ENCODE measurements at places on chromosomes 6 and 20.

DNA sequence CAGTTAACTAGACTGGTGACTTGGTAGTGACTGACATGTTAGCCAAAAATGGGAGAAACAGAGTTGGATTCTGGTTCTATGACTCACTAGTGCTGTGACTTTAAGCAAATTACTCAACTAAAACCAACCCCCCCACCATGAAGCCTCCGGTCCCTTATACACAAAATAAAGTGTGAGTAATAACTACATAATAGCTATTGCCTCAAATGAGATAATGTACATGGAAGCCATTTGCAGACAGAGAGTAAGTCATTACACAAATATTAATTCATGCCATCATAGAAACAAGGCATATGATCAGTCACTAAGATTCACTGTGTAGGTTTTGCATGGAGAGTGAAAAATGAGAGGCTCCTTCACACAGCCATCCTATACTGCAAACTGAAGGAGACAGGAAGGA lies 111.9 kb downstream of the HIVEP2 start:
- no peak for DNase-seq

DNA sequence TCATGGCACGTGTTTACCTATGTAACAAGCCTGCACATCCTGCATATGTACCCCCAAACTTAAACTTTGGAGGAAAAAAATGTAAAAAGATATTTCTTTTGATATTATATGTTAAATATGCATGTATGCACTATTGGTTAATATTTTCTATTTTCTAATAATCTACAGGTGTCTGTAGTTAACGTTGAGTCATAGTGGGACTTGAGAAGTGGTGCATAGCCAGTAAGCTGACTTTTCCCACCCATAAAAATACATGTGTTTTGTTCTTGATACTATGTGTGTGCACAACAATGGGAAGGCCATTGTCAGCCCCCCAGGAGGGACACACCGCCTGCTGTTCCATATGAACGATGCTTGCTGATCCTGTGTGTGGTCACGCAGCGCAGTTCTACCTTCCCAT lies 49.1 kb downstream of the FAM120B start:
- no peak for DNase-seq

GRCh38 chr20:49167811-49168507 lies 20.2 kb downstream of the STAU1 start:
- DNase-seq = no peak

DNA sequence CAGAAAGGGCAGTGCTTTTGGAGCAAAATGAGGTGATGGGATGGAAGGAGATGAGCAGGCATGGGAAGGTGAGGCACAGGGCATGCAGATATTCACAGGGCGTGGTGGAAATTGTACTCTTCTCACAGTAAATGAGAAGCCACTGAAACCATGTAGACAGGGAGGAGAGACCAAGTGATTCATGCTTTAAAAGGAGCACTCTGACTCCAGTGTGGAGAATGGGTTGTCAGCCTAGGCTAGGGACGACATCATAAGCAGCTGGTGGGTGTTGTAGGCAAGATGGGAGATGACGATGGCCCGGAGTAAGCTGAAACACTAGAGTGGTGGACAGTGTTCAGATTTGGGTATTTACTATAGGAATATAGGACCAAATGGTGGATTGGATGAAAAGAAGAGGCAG lies 18.4 kb downstream of the PDE7B start:
- DNase-seq = no peak

DNA sequence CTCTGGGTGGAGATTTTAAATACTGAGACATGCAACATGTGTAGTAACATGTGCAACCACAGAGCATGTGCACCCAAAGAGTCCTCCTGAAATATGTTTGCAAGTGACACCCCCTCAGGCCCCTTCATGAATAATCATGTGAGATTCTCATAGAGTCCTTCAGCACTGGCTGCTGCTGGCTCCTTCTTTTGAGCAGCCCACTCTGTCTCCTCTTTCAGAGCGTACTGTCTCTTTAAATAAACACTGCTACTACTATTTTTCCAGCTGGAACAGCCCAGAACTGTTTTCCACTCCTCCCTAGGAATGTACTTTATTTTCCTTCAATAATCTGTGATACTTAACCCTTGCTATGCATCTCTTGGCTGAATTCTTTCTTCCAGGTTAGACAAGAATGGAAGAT lies 42.0 kb downstream of the HLA-DRB5 start:
- no peak for DNase-seq

All from stimulated activated CD4-positive, alpha-beta T cell treated with anti-CD3 and anti-CD28 coated beads, TNF-alpha, amount 100 ng/mL, for 24 hours (primary cell).